ENCODE measurements at places on chromosomes 5 and 9.

DNA sequence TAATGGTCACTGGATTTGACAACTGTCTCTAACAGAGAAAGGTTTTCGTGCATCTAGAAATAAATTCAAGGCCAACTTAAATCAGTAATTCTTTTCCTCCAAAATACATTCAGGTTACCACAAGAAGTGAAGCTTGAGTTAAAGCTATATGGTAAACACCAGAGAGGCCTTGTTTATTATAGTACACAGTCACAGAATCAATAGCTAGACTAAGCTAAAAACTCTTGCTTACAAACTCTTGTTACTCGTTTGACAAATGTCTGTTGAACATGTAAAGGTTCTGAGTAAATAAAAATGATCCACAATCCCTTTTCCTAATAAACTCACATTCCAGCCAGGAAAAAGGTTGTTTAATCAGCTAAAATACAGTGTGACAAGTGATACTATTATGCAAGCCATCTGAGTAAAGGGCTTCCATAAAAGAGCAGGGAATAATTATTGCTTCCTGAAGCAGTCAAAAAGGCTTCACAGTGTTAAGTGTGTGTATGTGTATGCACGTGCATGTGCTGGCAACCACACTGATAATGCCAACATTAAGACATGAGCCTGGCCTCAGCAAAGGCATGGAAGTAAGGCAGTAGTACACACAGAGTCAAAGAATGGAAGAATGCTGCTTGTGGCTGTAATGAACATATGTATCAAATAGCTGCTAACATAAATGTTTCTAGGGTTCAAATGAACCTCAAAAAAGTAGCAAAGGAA is 12.8 kb downstream of the PTAR1 start:
- DNase-seq = no peak

DNA sequence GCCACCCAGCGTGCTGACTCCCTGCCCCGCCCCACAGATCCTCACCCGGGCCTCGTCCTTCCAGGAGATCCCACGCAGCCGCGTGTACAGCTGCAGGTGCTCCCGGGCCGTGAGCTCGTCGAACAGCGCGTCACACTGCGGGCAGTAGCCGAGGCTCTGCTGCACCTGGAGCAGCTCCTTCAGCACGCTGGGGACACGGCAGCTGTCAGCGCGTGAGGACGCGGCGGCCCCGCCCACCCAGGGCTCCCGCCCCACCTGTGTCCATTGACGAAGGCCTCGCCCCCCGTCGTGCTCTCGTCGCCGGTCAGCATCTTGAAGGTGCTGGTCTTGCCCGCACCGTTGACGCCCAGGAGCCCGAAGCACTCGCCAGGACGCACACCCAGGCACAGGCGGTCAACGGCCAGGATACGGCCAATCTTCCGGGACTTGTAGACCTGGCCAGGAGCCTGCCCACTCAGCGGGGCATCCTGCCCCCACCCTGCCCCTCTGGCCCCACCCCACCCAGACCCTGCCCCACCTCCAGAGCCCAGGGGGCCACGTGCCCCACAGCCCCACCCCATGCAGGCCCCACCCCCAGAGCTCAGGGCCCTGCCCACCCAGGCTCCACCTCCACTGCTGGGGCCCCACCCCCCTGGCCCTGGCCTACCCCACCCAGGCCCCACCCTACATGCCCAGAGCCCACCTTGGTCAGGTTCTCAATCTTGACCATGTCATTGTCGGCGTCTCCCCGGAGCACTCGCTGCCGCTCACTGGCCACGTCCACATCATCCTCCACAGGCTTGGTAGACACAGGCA is 13.8 kb upstream of the CLIC3 start:
- no peak for DNase-seq

GRCh38 chr9:79127661-79128060 is 444.1 kb upstream of the TLE4 start:
- no peak for DNase-seq

DNA sequence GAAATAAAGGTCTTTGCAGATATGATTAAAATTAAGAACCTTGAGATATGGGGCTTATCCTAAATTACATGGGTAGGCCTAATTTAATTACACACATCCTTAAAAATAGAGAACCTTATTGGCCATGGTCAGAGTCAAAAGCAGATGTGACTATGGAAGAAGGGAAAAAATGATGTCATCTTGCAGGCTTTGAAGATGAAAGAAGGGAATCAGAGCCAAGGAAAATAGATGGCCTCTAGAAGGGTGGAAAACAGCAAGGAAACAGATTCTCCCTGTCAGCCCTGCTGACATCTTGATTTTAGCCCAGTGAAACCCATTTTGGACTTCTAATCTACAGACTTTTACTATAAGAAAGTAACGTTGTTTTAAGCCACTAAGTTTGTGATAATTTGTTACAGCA is 37.6 kb upstream of the KCNN2 start:
- no peak for DNase-seq

GRCh38 chr5:169200125-169200778 is 100.7 kb downstream of the SLIT3 start:
- no peak for DNase-seq

GRCh38 chr5:158549311-158549710 is 550.4 kb downstream of the EBF1 start:
- no peak for DNase-seq

DNA sequence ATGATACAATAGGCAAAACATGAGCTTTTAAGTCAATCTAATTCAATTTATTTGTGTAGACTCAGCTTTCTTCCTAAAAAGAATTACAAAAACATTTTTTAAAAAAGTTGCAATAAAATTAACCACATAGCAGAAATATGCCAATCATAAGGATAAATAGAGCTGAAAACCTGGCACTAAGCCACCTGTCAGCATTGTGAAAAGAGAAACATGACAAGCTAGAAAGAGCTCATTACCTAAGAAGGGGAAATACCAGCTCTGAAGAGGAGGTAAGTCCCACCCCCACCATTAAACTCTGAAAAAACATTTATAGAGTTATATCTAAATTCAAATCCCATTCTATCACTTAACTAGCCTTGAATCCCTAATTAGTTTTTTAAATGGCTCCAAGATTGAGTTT is 372.9 kb downstream of the OSTF1 start:
- no peak for DNase-seq

- DNase-seq = no peak
Observed at GRCh38 chr5:36272136-36272690, 29.5 kb downstream of the RANBP3L start.

GRCh38 chr9:4700091-4700490 is 20.7 kb downstream of the CDC37L1 start:
- DNase-seq = no peak

DNA sequence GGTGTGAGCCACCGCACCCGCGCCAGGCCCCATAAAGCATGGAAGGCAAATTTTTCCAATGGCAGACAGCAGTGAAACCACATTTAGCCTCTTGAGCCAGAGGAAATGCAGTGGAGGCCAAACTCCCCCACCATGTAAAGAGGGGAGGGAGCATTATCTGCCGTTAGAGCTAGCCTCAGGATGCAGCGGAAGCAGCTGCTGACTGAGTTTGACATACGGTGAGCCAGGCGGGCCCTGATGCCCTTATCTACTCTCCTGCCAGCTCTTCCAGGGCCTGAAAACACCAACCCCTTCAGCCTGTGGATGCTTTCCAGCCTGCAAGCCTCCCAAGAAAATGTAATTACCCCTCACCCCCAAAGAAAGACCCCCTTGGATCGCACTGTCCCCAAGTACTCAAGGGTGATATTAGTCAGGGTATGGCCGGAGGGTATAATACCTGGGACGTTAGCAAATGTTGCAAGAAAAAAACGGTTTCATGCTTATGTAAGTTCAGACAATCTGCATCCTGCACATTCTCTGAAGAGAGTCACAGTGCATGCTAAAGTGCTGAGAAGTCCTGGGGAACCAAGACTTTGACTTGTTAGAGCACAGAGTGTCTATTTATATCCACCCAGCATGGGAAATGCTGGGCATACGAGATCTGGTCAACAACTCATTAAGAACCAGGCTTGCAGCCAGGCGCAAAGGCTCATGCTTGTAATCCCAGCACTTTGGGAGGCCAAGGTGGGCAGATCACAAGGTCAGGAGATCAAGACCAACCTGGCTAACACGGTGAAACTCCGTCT is 11.3 kb upstream of the GGTA1 start:
- DNase-seq = no peak

DNA sequence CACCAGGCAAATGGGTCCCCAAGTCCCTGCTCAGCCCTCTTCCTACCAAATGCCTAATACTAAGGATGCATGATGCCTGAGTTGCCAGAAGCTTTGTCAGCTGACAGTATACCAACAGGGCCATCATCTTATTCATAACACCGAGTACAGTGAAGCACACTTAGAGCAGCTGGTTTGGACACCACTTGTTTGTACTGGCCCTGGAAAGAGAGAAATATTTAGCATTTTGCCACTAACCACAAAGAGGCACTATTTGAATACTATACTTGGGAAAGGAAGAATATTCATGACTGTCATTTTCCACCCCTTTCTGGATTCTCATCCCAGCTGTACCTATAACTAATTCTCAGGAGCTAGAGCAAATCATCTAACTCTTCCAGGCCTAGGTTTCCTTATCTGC is 364.4 kb upstream of the KIF2A start:
- DNase-seq = no peak

- DNase-seq = no peak
Observed at GRCh38 chr5:175448276-175448675, 4.3 kb upstream of the DRD1 start.

GRCh38 chr9:94805051-94805489 is 78.6 kb downstream of the AOPEP start:
- DNase-seq = no peak

Data from KG1 (cell line).